ENCODE measurements at places on chromosomes 6 and 20.

DNA sequence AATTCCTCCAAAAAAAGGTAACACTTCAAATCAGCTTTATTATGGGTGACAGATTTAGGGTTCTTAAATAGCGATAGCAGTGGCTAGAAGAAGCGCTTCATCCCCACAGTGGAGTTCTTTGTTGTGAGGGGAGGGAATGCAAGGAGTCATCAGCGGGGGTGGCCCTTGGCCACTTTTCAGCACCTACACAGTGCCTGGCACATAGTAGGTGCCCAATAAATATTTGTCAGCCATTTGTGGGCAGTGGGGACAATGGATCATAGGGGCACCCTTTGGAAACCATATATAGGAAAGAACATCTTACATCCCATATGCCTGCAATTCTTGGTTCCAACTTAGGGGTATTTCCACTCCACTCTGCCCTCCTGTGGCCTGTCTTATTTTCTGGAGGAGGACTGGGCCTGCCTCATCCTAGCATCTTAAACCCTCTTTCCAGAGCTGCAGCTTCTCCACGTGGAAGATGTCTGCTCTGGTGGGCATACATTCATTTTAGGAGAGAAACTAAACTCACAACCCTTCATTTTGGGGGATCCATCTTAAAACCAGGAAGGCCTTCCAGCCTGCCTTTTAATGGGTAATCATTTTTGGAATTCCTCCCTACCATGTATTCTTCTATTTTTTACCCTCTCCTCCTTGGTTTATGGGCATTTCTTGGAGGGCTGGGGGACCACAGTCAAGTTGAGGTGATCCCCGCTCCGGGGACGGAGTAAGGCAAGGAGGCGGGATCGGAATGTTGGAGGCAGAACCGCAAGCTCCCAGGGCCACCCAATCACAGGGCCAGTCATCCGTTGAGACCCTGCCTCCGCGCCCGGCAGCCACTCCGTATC is 2.6 kb upstream of the GPSM3 start:
- DNase-seq, result no peak

- no peak for DNase-seq
Observed at GRCh38 chr6:4788953-4789584, 12.9 kb downstream of the CDYL start.

- no peak for DNase-seq
Observed at GRCh38 chr6:113920663-113921267, 50.2 kb downstream of the HDAC2 start.

- no peak for DNase-seq
Observed at GRCh38 chr6:158161566-158162254, 6.4 kb downstream of the SERAC1 start.

Measured in stimulated activated CD4-positive, alpha-beta T cell treated with anti-CD3 and anti-CD28 coated beads, TNF-alpha, amount 100 ng/mL, for 24 hours (primary cell).